ENCODE measurements at places on chromosomes 4 and X.

GRCh38 chr4:74451214-74451661 lies 6.3 kb downstream of the AREG start:
- DNase-seq: no peak

- no peak for DNase-seq
These were observed 64.1 kb downstream of the STX18 start for GRCh38 chr4:4477796-4478195.

DNA sequence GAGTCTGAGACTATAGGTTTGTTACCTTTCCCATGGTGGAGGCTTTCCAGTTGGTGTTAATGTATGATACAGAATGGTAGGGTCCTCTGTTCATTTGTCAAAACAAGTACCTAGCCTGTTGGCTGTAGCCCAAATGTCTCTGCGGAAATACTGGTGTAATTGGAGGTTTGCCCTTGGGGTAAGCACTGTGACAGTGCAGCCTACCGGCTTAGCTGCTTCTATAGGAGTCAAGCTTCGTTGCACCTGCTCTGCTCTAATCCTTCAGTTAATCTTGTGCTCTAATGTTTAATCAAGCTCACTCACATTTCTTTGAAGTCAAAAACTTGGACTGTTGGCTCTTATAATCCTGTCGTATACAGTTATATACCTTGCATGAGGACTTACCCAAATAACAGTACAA lies 203.4 kb downstream of the CCNG2 start:
- DNase-seq: no peak

DNA sequence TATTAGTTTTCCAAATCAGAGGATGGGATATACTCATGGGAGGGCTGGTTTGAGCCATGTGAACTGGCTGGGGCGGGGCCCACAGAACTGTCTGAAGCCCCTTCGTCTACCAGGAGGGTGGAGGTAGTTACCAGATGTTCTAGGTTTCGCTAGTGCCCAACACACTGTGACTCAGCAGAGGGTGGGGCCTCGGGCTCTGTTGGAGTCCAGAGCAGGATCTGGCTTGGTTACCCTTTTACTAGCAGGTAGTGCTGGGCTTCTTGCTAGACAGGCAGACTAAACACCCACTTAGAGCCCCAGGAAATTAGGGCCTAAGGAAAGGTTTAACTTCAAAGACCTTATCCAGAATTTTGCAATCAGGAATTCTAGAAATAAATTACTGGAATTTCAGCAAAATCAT lies 56.2 kb upstream of the CHRDL1 start:
- DNase-seq: no peak

DNA sequence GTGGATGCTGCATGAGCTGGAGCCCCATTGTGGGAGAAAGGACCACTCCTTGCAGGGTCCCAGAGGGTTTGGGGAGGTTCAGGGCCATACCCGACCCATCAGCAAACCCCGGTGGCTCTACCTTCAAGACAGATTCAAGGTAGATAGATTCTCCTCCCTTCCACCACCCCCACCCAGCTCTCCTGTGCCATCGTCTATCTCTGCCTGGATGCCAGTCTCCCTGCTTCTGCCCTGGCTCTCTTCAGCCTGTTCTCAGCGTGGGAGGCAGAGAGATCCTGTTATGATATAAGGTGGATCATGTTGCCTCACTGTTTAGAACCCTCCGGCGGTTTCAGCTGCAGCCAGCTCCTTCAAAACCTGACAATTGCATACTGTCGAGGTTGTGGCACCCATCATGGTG lies 5.4 kb downstream of the LAGE3 start:
- DNase-seq: no peak

- DNase-seq: no peak
These were observed 648.8 kb downstream of the IQCM start for GRCh38 chr4:149166876-149167275.

DNA sequence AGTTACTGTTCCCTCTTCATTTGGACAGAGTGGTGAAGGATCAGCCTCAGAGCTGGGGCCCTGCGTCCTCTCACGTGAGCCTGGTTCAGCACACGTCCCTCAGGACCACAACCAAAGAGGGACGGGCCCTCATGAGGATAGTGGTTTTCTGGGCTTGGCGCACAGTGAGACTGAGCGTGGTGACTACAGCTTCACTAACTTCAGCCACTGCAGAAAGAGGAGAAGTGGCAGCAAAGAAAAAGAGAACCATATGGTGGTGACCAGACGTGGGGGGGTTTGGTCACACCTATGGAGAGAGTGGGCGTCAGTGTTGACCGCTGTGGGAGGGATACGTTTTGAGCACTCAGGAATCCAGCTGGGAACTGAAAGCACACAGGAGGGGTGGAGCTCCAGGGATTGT lies 21.8 kb upstream of the TNIP3 start:
- DNase-seq: no peak

DNA sequence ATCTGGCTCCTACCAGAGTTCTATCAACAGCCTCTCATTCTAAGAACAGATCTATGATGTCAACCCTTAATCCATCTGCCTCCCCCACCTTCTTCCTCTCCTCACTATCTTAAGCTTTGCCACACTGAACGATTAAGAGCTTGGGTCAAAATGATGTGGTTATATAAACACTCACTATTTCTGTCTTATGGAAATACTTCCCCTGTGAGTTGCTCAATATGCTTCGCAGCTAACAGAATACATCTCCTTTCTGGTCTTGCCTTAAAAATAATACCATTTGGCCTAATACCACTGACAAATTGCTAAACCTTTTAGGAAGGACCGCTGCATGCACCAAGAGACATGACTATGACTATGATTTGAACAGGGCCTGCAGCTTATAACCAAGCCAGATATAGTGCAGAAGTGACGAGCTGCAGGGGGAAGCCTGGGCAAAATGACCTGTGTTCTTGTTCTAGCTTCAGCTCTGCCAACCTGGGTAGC lies 130.9 kb downstream of the RNF150 start:
- DNase-seq: no peak

DNA sequence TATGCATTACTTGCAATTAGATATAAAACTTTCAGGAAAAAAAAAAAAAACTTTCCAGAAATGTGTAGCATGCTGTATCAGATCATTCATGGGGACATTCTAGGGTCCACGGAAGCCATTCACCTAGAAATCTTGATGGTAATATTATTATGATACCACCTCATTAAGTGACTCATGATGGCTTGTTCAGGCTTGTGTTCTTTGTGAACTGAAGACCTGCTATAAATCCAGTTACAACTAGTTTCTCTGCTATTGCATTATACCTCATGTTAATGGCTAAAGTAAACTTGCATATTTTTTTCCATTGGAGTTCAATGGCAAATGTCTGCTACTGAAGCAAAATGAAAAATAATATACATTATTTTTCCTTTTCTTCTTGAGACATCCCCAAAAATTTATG lies 35.3 kb upstream of the PTPN13 start:
- DNase-seq: no peak

- DNase-seq: no peak
These were observed 71.7 kb upstream of the TLR3 start for GRCh38 chr4:185997296-185997695.

DNA sequence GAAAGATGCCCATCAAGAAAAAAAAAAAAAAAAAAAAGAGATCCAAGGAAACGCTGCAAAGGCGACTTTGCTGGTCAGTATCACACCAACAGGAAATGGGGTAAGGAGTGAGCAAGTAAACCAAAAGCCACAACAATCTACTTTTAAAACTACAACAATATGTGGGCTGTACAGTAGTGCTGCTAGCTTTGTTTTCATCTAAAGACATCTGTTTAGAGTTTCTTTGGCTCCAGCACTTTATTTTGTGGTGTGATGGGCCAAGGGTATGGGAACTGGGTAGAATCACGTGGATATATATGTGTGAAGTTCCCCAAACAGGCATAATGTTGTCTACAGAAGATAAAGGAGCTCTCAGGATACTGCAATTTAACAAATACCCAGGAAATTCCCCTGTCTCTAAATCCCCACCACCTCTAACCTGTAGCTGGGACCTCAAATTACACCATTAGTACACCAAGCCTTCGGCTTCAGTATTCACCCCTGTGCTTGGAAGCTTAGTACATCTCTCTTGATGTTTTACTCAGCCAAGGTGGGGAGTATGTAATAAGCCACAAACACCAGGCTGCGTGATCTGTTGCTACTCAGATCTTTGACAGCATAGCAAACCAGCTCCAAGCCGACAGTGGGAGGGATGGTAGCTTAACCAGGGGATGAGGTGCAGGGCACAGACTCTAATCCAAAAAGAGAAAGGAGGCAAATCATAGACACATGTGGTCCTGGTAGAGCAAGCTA lies 207.9 kb downstream of the HS6ST2 start:
- no peak for DNase-seq

- no peak for DNase-seq
These were observed 6.0 kb downstream of the TMEM271 start for GRCh38 chr4:569958-570667.

GRCh38 chr4:184358521-184359232 lies 115.7 kb downstream of the IRF2 start:
- DNase-seq: no peak

DNA sequence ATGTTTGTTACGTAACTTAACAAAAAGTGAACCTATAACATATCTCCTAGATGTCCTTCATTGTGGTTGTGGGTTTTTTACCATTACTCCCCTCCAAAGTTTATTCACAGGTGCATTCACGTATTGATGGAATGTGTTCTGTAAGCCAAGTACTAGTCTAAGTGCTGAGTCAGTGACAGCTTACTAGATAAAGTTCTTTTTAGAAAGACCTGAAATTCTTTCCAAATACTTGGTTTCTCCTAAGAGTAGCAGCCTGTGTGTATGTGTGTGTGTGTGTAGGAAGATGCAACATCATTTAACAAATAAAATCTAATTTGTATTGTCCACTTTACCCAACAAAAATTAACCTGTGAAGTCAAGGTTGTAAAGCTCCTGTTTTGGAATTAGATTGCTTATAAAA lies 22.1 kb downstream of the NAP1L5 start:
- DNase-seq: no peak

DNA sequence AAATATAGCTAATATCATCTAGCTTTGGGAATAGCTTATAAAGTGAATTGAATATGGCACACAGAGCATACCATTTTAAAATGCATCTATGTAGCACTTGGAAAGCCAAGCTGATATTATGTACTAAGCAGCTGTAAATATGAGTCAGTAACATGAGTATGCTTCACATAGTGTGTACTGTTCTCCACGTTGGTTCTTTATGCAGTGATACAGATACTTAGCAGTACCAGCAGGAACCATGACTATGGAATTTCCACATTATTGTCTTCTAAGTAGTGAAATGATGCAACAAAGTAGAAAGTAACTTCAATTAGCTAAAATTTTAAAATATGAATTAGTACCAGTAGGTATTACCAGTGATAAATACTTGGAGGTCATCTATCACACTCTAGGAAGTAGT lies 320.1 kb downstream of the BMPR1B start:
- no peak for DNase-seq

- no peak for DNase-seq
These were observed 8.5 kb downstream of the LRPAP1 start for GRCh38 chr4:3523628-3524221.

DNA sequence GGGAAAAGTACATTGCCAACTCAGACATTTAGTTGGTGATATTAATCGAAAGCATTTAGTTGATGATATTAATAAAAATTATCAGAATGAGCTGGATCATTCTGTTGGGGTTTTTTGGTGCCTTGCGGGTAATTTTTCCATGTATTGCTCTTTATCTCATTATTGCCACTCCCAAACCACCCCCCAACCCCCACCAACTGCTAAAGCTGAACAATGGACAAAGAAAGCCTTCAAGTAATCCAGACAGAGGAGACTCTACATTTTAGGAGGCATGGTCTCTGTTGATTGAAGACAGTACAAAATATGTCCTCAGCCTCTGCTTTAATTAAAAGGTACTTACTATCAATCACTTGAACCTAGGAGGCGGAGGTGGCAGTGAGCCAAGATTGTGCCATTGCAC lies 22.5 kb downstream of the PDK3 start:
- DNase-seq: no peak

- DNase-seq: no peak
These were observed 197.4 kb upstream of the TBL1X start for GRCh38 chrX:9267415-9267814.

GRCh38 chrX:131359611-131360010 lies 70.5 kb upstream of the IGSF1 start:
- DNase-seq: no peak

GRCh38 chr4:36841583-36842326 lies 402.8 kb upstream of the NWD2 start:
- no peak for DNase-seq

- DNase-seq: no peak
These were observed at the start of gene DCHS2 for GRCh38 chr4:154491341-154492271. DCHS2 (minus strand) TSS chr4:154491799; CDS start chr4:154491355, 444 bp downstream.

DNA sequence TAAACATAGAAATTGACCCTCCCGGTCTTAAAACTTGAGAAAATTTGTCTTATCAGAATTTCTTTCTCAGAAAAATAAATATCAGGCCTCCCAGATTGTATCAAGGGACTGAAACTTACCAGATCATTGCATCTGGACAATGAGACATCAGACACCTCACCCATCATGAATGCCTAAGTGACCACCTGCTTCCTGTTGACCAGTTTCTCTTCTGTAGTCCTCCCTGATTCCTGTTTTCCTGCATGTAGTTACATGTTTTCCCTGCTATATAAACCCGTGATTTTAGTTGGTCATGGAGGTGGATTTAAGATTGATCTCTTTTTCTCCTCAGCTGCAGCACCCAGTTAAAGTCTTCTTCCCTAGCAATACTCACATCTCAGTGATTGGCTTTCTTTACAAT lies 548.1 kb downstream of the PPP4R3C start:
- no peak for DNase-seq

GRCh38 chr4:149638073-149638472 lies 177.6 kb downstream of the IQCM start:
- no peak for DNase-seq

DNA sequence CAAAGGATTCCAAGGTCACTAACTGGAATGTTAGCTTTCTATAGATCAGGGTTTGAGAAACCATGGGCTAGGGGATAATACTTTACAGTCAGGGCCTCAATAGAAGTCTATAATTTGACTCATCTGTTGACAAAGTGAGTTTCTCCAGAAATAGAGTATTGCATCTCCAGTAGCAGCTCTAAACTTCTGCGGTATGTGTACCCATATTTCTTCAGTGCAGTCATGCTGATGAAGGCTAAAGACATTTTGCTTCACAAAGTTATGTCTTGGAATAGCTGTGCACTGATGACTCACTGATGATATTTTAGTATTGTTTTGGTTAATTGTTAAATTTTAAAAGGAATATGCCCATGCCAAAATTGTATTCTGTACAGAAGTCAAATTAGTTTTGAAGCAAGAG lies 464.9 kb upstream of the AMOT start:
- no peak for DNase-seq

GRCh38 chr4:25112366-25112994 lies 47.8 kb downstream of the SEPSECS start:
- no peak for DNase-seq

- no peak for DNase-seq
These were observed 215.6 kb upstream of the GYPA start for GRCh38 chr4:144355811-144356757.

DNA sequence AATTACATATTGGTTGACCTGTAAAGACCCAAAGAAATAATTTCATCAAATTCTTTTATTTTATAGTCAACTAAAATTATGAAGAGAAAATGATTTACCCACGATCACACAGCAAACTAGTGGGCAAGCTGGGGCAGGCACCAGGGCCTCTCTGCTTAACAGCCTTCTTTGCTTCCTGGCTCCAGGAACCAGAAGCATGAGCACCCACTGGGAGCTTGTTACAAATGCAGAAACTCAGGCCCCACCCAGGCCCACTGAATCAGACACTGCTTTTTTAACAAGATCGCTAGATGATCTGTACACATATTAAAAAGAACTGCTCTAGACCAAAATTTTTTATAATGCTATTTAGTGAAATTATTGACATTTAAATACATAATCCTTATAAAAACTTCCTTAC lies 95.0 kb downstream of the GEMIN8 start:
- no peak for DNase-seq

GRCh38 chrX:137427816-137428215 lies 138.1 kb upstream of the ZIC3 start:
- DNase-seq: no peak

All from activated T-helper 9 cell treated with anti-CD3 and anti-CD28 coated beads, Interleukin-2, amount 50 U/mL, for 16 hours (primary cell).